Stimulated activated CD4-positive, alpha-beta T cell treated with anti-CD3 and anti-CD28 coated beads, Interleukin-1b, Interleukin-23, amount 100 ng/mL, for 48 hours (primary cell): ENCODE measurements at places on chromosomes 11 and 22.
A peak's percentile ranks its signal among the peaks of the same experiment; 100 is the strongest.

- DNase-seq, result no peak
These were observed 9.0 kb upstream of the TMEM121B start for GRCh38 chr22:17130199-17130598.

GRCh38 chr11:102320679-102321078 is 3.4 kb downstream of the BIRC3 start:
- DNase-seq, result no peak

- no peak for DNase-seq
These were observed 51.2 kb downstream of the KCNJ4 start for GRCh38 chr22:38403812-38404211.

GRCh38 chr11:4181782-4182721 is 87.5 kb downstream of the RRM1 start:
- DNase-seq, result peak; percentile 52

DNA sequence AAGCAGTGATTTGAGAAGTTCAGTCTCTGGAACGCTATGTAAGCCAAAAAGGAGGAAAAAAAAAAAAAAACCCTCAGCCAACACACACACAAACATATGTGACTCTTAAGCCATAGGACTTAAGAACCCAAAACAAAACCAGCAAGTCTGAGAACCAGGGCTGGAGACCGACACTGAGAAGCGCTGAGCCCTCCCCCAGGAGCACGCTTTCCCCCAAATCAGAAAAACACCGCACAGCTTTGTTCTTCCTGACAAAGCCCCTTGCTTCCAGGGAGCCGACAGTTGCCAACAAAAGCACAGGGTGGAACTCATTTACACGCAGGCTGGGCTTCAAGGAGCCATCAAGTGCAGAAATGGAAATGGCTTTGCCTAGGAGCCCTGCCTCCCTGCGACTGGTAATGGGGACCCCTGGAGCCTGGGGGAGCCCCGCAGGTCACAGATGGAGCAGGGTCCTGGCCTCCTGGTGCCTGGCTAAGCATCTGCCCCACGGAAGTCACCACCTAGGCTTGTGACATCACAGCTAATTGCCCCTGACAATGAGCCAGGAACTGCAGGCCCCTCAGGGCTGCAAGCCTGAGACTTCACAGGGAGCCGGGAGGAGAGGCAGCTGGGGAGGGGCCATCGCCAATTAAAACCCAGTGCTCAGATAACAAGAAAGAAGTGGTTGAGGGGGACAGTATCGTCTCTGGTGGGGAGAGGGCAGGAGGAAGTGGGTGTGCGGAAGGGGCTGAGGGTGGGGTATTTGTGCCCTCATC is 66.9 kb downstream of the NFAM1 start:
- no peak for DNase-seq

GRCh38 chr22:42231929-42232328 is 38.5 kb downstream of the TCF20 start:
- DNase-seq, result no peak

- DNase-seq, result peak; percentile 23
These were observed 679 bp downstream of the TUG1 start for GRCh38 chr22:30969532-30970355.

GRCh38 chr11:23087407-23087806 is 227.1 kb upstream of the CCDC179 start:
- no peak for DNase-seq

DNA sequence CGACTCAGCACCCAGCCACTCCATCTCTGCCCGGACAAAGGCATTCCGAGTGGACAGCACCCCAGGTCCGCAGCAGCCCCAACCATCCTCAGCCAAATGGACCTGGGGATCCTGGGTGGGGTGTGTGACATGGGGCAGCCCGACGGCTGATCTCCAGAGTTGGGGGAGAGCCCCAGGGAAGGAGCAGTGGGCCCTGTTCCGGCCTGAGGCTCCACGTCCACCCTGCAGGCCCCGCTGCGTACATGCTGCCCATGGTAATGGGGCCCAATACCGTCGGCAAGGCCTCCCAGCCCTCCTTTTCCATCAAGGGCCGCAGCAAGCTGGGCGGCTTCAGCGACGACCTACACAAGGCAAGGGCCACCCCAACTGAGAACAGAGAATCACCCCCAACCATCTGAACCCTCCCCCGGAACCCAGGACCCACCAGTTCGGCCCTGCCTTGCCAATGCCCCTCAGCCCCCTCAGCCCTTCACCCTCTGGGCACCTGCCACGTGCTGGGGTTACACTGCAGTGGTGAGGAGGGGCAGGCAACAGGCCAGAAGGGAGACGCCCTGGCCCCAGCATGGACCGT is 5.4 kb downstream of the SCGB1C1 start:
- DNase-seq, result no peak

DNA sequence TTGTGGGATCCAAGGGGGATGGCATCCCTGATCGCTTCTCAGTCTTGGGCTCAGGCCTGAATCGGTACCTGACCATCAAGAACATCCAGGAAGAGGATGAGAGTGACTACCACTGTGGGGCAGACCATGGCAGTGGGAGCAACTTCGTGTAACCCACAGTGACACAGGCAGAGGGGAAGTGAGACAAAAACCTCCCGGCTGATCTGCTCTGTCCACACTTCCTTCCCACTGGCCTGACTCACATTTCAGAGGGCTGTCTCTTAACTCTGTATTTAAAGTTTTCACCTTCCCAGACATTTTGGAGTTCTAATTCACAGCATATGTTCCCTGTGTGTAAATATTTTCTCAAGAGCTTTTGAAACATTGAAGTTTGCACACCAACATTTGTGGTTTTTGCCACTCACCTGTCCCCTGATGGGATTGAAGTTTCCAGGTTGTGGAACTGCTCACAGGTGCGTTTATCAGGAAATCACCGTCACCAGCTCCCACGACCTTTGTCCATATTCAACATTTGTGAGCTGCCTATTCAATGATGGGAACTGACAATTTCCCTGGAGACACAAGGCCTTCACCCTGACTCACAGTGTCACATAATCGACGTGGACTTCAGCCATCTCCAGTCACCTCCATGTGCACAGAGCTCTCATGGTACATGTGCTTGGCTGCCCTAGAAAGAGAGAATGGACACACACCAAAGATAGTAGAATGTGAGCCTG is 99.2 kb downstream of the VPREB1 start:
- DNase-seq, result no peak

- no peak for DNase-seq
These were observed 92.0 kb downstream of the ZC3H12C start for GRCh38 chr11:110185121-110185591.

DNA sequence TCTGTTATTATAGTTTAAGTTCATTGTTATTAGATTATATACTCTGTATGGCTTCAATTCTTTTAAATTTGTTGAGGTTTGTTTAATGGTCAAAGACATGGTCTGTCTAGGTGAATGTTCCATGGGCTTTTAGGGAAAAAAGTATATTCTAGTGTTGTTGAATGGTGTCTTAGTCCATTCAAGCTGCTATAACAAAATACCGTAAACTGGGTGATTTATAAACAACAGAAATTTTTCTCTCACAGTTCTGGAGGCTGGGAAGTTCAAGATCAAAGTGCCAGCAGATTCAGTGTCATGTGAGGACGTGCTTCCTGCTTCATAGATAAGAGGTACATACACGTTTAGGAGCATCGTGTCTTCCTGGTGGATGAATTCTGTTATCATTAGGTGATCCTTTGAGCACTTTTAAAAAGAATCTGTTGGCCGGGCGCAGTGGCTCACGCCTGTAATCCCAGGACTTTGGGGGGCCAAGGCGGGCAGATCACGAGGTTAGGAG is 26.2 kb downstream of the PPARA start:
- DNase-seq, result no peak

GRCh38 chr11:66570079-66570849 is 1.9 kb upstream of the CTSF start:
- DNase-seq, result no peak

DNA sequence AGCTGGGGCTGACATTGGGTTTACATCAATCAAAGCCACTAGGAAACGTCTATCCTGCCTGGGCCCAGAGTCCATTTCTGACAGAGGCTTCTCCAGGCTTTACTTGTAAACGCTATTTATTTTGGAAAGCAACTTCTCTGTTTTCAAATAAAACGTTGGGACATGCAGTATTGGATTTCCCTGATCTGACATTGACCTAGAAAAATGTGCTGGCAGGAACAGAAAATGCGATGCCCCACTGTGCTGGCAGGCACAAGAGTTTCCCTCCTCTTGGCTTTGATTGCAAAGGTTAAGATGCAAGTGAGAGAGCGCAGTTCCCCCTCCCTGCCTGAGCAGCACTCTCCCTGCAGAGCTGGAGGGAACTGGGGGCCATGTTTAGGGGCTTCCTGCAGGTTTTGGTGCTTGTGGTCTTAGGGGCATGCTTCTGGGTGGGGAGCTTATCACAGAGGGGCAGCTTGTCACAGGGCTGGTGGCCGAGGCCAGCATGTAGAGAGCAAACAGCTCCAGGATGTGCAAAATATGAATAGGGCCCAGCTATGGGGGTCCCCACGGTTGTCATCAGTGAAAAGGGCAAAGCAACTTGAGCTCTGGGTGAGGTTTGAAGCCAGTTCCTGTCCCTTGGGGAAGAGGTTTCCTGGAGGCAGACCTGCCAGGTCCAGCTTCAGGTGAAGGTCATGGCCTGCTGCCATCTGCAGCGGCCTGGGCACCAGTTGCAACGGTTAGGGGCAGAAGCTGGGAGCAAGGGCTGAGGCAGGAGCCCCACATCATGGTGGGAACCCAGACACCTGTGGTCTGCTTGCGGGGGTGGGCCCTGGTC is 42.3 kb upstream of the DKK3 start:
- DNase-seq, result no peak

GRCh38 chr11:69265911-69266510 is 27.9 kb upstream of the MYEOV start:
- no peak for DNase-seq

GRCh38 chr11:25587496-25587895 is 744.4 kb upstream of the ANO3 start:
- DNase-seq, result no peak

- no peak for DNase-seq
These were observed 91.0 kb upstream of the ARHGAP32 start for GRCh38 chr11:129283141-129283540.

GRCh38 chr11:35239471-35240075 is 100.6 kb downstream of the CD44 start:
- no peak for DNase-seq

- DNase-seq, result no peak
These were observed 15.3 kb upstream of the CAPN5 start for GRCh38 chr11:77051511-77051910.

DNA sequence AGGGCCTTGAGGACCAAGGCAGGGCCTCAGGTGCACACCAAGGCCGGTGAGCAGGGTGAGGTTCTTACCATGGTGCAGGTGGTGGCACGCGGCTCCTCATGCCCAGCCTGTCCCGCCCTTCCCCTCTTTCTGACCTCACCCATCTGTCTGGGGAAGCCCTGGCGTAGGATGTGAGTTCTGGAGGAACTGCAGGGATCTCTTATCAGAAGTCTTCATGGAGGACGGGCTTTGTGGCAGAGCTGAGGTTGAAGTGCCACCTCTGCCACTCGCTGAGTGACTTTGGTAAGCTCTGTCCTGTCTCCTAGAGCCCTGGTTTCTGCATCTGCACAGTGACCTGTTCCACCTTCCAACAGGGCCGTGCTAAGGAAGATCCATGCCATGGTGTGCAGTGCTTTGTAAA is 49.1 kb downstream of the LRRC32 start:
- no peak for DNase-seq

- no peak for DNase-seq
These were observed 48.8 kb downstream of the LRFN4 start for GRCh38 chr11:66905631-66906030.
